Esophagus muscularis mucosa (tissue), 4 donors: ENCODE measurements at places on chromosomes 2 and 18.

DNA sequence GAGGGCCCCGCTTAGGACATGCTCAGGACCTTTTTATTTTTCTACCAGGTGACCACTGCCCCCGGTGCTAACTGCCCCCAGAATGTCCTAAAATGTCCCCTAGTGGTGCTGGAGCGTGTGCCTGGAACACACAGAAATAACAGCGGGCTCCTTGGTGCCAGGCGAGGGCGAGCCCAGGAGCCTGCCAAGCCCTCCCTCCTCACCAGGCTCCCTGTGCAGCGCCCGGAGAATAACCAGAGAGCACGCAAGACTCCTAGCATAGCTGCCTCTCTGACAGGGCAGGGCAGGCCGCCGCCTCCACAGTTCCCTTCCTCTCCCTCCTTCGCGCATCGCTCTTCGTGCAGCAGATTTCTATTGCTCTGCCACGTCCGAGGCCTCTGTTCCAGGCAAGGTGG, 84.3 kb upstream of the ZNF516 start:
- no peak overlapping the region for H3K4me3 ChIP-seq
- H3K27ac ChIP-seq = no peak overlapping the region
- peaks cover 6% of the 10 kb centered on the region for H3K27me3 ChIP-seq
- no peak for DNase-seq
- peaks cover 3% of the 10 kb centered on the region for H3K4me1 ChIP-seq

DNA sequence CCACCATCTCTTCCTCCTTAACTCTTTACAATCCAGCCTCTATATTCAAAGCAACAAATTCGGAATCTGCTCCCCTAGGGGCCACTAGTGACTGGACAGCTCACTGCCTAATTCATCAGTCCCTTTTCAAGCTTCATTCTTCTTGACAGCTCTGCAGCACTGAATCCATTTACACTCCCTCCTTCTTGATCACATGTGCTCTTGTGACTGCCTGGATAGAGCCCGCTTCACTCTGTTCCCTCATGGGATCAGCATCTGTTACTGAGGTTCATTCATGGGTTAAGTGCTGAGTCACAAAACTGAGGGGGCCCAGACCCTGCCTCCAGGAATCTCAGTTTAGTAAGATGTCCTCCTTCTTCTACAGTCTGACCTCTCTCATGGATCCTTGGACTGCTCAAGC, 81.5 kb downstream of the CYRIA start:
- no peak for DNase-seq
- no peak overlapping the region for H3K27ac ChIP-seq
- no peaks in the 10 kb centered on the region for H3K4me1 ChIP-seq
- peaks cover 13% of the 10 kb centered on the region for H3K36me3 ChIP-seq
- H3K27me3 ChIP-seq = no peaks in the 10 kb centered on the region

DNA sequence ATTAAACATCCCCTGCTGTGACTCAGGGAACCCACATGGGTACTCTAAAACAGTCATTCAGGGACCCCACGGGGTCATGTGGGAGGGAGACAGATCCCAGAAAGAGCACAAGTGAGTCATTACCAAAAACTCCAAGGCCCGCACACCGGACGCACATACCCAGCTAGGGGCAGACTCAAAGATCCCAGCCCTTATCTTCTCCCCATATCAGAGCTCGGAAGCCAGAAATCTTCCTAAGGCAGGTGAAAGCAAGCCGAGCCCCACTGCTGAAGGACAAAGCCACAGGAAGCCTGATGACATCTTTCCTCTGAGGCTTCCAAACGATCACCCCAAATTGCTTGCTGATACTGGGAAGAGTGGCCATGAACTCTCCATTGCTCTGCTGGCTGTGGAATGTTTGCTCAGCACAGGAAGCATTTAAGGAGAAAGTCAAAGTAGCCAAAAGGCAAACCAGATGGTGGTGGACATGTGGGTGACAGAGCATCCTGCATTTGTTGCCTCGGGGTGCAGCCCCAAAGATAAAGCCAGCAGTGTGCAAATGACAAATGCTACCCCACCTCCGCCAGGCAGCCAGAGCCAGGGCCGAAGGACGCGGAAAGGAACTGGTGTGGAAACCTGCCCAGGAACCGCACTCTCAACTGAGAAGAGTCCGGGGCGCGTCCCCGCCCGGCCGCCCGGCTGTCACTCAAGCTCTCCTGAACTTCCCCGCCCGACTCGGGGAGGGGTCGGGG, 784 bp downstream of the ACTR1B start:
- DNase-seq = peak; percentile 93
- H3K36me3 ChIP-seq = peaks cover 24% of the 10 kb centered on the region
- H3K27ac ChIP-seq = peak overlapping the region; percentile 88
- no peaks in the 10 kb centered on the region for H3K27me3 ChIP-seq
- H3K4me3 ChIP-seq = peak overlapping the region; percentile 81
- peaks cover 37% of the 10 kb centered on the region for H3K4me1 ChIP-seq

DNA sequence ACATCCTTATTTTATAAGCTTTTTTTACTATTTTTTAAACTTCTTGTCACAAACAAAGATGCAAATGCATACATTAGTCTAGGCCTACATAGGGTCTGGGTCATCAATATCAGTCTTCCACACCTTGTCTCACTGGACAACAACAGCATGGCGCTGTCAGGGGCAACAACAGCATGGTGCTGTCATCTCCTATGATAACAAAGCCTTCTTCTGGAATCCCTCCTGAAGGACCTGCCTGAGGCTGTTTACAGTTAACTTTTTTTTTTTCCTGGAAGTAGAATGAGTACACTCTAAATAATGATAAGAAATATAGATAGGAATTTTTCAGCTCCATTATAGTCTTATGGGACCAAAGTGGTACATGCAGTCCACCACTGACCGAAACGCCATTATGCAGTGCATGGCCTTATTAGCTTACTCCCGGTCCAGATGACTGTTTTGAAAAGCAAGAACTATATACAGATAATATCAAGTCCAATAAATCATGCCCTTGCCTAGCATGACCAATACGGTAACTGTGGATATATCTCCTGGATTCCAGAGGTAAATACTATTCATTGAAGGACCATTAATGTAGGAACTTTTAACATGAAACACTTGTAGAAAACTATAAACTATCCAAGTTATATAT, 38.4 kb downstream of the TCF4 start:
- no peaks in the 10 kb centered on the region for H3K36me3 ChIP-seq
- H3K27ac ChIP-seq = no peak overlapping the region
- DNase-seq = no peak
- no peaks in the 10 kb centered on the region for H3K4me1 ChIP-seq
- no peaks in the 10 kb centered on the region for H3K27me3 ChIP-seq

DNA sequence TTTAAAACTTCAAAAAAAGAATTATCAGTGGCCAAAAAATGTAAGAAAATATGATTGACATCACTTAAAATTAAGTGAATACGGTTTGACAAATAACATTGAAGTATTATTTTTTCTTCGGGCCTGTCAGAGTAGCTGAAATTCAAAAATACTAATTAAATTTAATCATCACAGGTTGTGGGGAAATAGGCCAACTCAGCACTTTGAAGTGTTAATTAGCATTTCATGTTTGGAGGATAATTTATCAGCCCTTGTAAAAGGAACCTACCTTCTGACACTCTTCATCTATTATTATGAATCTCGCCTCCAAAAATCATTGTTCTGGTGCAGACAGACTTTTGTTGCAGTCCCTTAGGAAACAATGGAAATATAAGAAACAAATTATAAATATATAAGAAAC, 17.6 kb upstream of the OR6B3 start:
- H3K27ac ChIP-seq = no peak overlapping the region
- no peak overlapping the region for H3K4me3 ChIP-seq
- H3K27me3 ChIP-seq = no peaks in the 10 kb centered on the region
- no peaks in the 10 kb centered on the region for H3K4me1 ChIP-seq
- DNase-seq = no peak
- H3K36me3 ChIP-seq = no peaks in the 10 kb centered on the region

DNA sequence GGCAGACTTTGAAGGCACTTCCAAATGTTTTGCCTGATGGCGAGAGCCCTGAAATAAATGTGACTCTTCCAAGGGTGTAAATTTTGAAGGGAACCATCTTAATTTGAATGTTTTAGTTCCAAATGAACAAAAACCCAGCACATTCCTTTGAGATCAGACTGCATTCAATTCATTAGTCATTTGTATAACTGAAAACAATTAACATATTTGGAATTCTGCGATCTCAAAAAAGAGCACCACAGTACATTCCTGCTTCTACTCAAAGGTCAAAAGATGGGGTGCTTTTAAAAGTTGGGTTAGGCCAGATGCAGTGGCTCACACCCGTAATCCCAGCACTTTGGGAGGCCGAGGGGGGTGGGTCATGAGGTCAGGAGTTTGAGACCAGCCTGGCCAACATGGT, 38.2 kb upstream of the CHRNA1 start:
- H3K27me3 ChIP-seq = no peaks in the 10 kb centered on the region
- H3K27ac ChIP-seq = no peak overlapping the region
- H3K36me3 ChIP-seq = no peaks in the 10 kb centered on the region
- H3K4me1 ChIP-seq = peaks cover 10% of the 10 kb centered on the region
- DNase-seq = no peak

- H3K4me1 ChIP-seq = no peaks in the 10 kb centered on the region
- H3K4me3 ChIP-seq = no peak overlapping the region
- no peak overlapping the region for H3K27ac ChIP-seq
- H3K36me3 ChIP-seq = no peaks in the 10 kb centered on the region
Measured at GRCh38 chr2:51079945-51080344, 48.0 kb upstream of the NRXN1 start.

DNA sequence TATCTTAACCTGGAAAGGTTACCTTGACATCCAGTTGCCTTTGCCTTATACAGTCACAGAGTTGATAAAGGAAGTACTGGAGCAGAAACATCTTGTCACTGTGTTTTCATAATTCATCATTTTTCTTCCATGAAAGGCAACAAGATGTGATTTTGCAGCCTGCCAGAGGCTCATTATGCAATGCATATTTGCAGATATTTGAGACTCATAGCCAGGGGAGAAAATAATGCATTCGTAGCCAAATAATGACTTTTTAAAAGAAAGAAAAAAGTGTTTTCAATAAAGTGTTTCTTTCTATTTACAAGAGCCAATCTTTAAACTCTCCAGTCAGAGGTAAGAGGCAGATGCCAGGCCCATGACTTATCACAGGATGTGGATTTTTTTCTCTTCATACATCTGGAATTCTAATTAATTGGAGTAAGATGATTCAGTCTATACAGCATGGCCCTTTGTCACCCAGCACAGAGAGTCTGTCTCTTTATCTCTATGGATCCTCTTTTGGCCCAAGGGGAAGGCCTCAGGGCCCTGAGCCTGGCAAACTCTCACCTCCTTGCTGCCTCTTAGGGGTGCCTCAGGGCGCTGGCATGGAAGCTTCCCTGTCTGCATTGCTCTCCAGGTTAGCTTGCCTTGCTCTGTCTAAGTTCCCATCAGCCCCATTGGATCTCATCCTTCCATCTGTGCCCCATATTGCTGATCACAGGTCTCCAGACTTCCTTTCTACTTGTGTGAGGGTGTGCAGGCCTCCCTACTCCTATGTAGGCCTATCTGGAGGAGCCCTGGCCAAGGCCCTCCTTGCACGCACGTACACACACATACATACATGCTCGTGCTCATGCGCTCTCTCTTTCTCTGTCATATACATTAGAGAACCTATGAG, 247.7 kb downstream of the TPGS2 start:
- peak; percentile 89 for DNase-seq
- peak overlapping the region; percentile 76 for H3K27ac ChIP-seq
- H3K4me1 ChIP-seq = peaks cover 29% of the 10 kb centered on the region
- no peaks in the 10 kb centered on the region for H3K27me3 ChIP-seq
- no peak overlapping the region for H3K4me3 ChIP-seq
- H3K36me3 ChIP-seq = no peaks in the 10 kb centered on the region

DNA sequence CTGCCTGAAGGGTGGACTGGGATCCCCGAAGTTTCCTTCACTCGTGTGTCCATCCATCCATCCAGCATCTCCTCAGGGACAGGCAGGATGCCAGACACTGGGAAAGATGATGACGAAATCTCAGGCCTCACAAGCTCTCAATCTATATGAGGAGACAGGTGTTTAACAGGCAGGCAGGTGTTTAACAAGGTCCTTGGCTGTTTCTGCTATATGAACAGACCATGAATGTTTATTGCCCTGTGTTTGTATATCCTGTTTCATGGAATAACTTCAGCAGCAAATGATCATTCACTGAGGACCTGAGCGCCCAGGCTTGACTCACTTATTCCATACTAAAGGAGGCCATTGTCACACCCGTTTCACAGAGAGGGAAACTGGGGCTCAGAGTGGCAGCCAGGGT, 685.8 kb upstream of the HS6ST1 start:
- no peaks in the 10 kb centered on the region for H3K36me3 ChIP-seq
- no peaks in the 10 kb centered on the region for H3K4me1 ChIP-seq
- DNase-seq = peak; percentile 79
- no peak overlapping the region for H3K27ac ChIP-seq

DNA sequence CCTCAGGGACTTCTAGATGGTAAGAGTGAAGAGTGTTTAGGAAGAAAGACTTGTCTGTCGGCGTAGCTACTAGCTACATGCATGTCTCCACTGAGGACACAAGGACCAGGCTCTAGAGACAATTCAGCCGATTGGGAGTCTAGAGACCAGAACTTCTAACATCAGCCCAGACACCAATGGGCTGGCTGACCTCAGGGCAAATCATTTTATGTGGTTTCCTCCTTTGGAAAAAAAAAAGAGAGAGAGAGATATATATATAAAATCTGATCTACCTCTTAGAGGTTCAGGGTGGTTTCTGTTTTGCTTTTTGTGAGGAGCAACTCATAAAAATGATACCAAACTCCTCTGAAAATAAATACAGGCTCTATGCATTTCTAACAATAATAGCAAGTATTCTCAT, 212.8 kb downstream of the BCL2 start:
- no peaks in the 10 kb centered on the region for H3K27me3 ChIP-seq
- no peaks in the 10 kb centered on the region for H3K36me3 ChIP-seq
- DNase-seq = no peak
- peaks cover 2% of the 10 kb centered on the region for H3K4me1 ChIP-seq
- no peak overlapping the region for H3K27ac ChIP-seq

DNA sequence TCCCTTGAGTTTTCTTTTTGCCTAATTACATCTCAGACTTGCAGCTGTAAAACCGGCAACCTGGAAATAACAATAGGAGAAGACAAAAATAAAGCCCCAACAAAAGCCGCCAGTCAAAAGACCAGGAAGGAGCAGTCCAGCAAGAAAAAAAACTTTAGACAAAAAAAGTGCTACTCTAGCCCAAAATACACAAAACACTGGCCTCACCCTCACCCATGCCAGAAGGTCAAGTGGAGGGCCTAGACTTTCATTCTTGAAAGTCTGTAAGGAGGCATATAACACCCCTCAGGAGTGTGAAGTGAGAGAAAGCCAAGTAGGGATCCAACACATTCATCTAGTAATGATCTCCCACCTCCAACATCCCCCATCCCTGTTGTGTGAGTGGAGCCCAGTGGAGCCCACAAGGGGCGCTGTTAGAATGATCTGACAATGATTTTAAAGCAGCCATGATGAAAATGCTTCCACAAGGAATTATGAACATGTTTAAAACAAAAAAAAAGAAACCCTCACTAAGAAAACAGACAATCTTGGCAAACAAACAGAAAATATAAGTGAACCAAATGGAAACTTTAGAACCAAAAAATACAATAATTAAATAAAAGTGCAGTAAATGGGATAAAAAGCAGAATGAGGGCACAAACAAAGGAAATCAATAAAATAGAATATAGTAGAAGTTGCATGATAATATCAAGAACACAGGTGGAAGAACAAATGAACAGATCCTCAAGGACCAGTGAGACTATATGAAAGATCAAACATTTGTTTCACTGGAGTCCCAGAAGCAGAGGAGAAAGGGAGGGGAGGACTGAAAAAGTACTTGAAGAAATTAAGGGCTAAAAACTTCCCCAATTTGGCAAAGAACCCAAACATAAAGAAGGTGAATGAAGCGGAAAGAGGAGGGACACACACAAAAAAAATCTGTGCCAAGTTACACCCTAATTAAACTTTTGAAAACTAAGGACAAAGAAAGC, 23.9 kb downstream of the SESTD1 start:
- peaks cover 40% of the 10 kb centered on the region for H3K4me1 ChIP-seq
- H3K27ac ChIP-seq = no peak overlapping the region
- no peak for DNase-seq
- H3K4me3 ChIP-seq = no peak overlapping the region
- no peaks in the 10 kb centered on the region for H3K36me3 ChIP-seq
- no peaks in the 10 kb centered on the region for H3K27me3 ChIP-seq
